ENCODE measurements at places on chromosomes 12 and 14.

GRCh38 chr12:77120156-77121085, 55.1 kb upstream of the E2F7 start:
- no peak for DNase-seq

GRCh38 chr14:105132921-105133654, 35.5 kb downstream of the JAG2 start:
- no peak for DNase-seq

DNA sequence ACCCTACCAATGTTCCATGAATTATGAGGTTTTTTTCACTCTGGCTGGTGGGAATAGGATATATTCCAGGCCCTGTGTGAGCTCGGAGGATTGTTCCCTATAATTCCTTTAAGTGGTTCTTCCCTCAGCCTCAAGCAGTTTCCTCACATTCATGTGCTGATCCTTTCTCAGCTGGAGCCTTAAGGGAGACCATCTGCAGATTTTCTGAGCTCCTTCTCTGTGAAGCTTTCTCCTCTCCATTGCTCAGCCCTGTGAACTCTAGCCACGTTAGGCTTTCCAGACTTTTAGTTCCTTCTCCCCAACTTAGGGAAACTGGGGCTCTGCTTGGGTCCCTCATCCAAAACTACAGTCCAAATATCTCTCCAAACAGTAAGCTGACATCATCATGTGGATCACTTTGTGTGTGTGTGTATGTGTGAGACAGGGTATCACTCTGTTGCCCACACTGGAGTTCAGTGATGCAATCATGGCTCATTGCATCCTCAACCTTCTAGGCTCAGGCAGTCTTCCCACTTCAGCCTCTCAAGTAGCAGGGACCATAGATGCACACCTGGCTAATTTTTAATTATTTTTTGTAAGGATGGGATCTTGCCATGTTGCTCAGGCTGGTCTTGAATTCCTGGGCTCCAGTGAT, 219.5 kb upstream of the OTX2 start:
- no peak for DNase-seq

GRCh38 chr14:65892315-65892714, 479.8 kb downstream of the FUT8 start:
- DNase-seq: no peak

DNA sequence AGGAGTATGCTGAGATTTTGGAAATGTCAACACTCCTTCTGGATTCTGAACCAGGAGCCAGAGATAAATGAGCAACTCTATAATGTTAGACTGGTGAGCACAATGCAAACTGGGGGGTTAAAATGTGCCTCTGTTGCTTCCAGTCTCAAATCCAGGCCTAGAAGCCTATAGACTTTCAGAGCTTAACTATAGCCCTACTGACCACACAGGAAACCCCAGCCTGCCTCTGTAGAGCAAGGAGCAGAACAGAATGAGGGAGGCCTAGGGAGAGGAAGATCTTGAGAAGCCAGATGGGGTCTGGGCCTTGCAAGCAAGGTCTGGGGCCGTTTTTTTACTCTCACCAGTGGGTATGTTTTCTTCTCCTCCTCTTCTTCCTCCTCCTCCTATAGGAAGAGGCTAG, 225.4 kb upstream of the KITLG start:
- DNase-seq: no peak

DNA sequence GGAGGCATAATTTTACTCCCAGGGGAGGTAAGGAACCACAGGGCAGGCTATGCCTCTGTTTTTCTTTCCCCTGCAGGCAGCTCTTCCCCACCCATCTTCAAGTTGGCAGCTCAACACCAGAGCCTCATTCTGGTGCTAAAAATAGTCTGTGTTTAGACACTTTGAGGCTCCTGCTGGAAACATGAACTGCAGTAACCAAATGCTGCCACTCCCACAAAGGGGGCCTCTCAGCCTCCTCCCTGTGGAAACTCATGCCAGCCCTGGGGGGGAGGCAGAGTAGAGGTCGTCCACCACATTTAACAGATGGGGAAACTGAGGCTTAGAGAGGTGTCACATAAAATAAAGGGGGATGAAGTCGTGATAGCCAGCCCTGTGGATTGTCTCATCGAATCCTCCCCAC, 61.4 kb downstream of the WSCD2 start:
- DNase-seq: no peak

DNA sequence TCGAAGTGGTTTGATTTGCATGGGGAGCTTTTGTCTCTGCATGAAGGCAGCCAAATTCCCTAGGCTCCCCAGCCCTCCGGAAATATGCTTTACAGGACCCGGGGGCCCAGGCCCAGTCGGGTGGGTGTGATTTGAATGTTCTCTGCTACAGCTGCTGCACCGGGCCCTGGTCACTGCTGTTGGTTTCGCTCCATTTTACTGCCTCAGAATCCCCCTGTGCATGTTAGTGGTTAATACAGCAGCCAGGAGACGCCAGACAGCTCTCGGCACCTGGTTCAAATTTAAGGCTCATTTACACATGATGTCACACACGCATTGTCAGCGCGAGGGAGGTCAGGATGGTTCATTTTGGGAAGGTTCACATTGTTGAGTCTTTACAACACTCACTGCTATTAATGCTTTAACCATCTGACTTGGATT, 99.6 kb downstream of the SLC38A6 start:
- no peak for DNase-seq

- DNase-seq: no peak
Measured at GRCh38 chr14:99333841-99334635, 62.0 kb upstream of the BCL11B start.

DNA sequence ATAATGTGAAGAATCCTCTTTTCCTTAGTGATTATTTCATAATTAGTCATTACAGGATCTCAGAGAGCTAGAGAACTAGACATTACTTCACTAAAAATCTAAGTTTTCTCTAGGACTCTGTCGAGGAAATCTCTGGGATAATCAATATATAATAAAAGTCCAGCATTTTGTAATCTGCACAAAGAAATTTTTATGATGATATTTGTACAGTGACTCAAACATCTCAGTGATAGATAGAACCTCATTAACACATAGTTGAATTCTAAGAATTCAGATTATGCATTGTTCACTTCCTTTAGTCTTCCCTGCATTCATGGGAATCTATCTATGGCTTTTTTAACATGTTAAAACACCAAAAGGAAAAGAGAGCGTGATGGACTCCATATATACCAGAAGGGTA, 11.0 kb downstream of the ITPR2 start:
- no peak for DNase-seq

DNA sequence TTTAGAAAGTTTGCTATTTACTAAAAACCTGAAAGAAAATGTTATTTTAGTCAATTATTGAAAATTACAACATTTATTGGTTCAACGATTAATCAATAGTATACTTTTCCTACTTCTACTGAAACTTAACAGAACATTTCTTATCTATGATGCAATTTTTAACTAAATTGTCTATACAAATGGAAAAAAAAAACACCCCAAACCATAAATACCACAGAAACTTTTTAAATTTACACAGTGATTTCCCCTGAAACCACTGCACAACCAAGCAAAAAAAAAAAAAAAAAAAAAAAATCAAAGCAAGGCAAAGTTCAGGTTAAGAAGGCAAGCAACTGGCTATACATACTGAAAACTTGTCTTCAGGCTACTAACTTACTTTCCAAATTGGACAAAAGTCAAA, 71.9 kb upstream of the POC1B start:
- DNase-seq: peak; percentile 74

DNA sequence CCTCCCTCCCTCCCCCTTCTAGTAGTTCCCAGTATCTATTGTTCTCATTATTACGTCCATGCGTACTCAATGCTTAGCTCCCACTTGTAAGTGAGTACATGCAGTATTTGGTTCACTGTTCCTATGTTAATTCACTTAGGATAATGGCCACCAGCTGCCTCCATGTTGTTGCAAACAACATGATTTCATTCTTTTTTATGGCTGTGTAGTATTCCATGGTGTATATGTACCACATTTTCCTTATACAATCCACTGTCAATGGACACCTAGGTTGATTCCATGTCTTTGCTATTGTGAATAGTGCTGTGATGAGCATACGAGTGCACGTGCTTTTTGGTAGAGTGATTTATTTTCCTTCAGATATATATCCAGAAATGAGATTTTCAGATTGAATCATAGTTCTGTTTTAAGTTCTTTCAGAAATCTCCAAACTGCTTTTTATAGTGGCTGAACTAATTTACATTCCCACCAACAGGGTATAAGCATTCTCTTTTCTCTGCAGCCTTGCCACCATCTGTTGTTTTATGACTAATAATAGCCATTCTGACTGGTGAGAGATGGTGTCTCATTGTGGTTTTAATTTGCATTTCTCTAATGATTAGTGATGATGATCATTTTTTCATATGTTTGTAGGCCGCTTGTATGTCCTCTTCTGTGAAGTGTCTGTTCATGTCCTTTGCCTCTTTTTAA, 17.9 kb upstream of the CLEC7A start:
- DNase-seq: no peak

- DNase-seq: no peak
Measured at GRCh38 chr14:80455031-80455430, 243.7 kb upstream of the DIO2 start.

- DNase-seq: no peak
Measured at GRCh38 chr12:32402946-32403345, 3.6 kb downstream of the FGD4 start.

DNA sequence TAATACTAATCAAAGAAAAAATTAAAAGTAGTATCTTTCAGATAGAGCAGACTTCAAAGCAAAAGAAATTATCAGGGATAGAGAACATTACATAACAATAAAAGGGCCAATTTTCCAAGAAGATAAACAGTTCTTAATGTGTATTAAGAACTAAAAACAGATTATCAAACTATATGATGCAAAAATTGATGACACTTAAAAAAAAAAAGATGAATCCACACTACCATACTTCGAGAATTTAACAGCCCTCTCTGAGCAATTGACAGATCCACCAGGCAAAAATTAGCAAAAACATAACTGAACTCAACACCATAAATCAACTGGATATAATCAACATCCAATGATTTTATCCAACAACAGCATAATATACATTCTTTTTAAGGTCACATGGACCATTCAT, 686.5 kb downstream of the LRFN5 start:
- no peak for DNase-seq

DNA sequence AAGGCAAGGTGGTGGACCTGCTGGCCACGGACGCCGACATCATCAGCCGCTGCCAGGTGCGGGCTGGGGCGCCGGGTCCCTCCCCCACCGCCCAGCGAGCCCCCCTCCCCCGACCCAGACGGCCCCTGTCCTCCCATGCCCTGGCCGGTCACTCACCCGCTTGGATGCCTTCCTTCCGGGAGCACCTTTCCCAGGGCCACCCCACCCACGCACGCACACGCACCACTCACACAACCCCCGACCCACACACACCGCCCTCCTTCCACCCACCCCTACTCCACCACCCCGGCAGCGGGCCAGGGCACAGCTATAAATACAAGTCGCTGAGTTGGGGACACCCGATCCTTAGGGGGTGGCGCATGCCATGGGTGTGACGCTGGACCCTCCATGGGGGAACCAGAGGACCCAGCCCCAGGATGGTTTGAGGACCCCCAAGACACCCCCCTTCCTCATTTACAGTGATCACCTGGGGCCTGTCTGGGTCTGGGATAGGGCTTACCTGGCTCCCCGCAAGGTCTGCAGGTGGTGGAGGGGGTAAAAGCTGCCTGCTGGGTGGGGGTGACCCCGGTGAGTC, 465 bp downstream of the ADSS1 start:
- no peak for DNase-seq

DNA sequence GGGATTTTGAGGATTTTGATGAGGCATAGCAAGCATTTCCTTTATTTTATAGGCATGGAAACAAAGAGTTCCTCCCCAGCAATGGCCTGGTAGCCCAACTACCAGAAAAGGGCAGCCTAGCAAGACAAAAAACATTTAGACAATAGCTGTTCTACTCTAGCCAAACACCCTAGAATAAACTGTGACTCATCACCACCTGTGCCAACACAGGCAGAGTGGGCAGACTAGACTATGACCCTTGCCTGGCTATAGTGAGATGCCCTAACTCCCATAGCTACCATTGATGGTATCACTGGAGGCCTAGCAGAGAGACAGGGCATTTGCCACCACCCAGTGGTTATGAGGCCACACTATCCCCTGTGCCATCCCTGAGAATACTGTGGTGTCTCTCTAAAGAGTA, 15.5 kb upstream of the CCER1 start:
- DNase-seq: no peak

GRCh38 chr14:61110316-61111082, 129.5 kb downstream of the SLC38A6 start:
- DNase-seq: no peak

- DNase-seq: no peak
Measured at GRCh38 chr12:3316776-3317480, 174.1 kb upstream of the PRMT8 start.

DNA sequence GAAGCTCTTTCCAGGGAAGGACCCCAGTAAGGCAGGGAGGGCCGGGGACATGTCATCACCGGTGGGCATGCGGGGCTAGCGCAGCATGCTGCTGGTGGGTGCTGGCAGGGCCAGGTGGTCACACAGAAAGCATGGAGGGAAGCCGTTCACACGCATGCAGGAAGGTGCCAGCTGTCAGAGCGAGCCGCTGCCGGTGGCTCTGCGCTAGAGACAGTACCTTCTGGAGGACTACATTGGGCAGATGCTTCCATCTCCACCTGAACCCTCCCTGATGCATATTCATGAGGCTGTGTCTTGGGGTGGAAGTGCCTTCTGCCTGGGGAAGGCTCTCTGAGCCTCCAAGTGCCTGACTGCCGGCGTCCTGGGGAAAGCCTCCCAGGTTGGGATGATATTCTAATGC, 203.8 kb downstream of the CALM1 start:
- DNase-seq: no peak

GRCh38 chr12:112833267-112833666, 41.7 kb downstream of the RPH3A start:
- no peak for DNase-seq

DNA sequence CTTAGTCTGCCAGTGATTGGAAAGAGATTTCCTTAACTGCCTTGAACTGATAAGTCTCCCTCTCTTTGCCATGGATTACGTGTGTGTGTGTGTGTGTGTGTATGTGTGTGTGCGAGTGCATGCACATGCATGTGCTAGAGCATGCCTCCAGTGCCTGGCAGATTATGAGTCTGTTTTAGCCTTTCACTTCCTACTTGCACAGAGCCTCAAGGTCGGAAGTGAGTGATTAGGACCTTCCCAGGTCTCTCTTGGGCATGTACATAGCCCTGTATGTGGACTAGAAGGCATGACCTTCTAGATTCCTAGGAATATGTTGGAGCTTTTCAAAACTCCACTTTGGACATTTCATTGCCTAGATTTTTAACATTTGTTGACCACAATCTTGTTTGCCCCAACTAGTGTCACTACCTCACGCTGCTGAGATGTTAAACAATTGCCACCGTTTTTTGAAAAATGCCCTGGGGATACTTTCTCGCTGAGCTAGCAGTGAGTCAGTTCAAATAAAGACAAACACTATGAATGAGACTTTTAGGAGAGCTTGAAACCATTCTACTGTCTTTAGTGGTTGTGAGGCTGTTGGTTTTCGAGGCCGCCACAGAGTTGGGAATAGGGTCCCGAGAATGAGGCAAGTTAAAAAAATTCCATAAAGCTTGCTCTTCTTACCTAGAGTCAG, 28.2 kb downstream of the KIAA0586 start:
- no peak for DNase-seq

DNA sequence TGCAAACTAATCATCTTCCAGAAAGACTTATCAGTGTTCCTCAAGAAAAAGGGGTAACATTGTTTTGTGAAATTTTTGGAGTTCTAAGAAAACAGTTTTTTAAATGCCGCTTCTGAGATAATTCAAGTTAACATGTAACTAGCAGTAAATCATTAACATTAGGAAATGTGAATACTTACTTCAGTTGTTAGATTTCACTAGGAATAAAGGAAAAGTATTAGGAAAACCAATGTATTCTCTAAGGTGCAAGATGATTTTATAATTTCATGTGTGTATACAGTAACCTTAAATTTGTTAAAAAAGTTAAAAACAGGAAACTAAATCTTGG, 36.8 kb downstream of the PAPOLA start:
- DNase-seq: no peak

All from T-helper 2 cell (primary cell).